ENCODE measurements at places on chromosomes 4 and X. TPM values are rescaled to one million over a fixed set of nuclear protein-coding genes. Genes with fewer than 3 reads are reported as not detected.

DNA sequence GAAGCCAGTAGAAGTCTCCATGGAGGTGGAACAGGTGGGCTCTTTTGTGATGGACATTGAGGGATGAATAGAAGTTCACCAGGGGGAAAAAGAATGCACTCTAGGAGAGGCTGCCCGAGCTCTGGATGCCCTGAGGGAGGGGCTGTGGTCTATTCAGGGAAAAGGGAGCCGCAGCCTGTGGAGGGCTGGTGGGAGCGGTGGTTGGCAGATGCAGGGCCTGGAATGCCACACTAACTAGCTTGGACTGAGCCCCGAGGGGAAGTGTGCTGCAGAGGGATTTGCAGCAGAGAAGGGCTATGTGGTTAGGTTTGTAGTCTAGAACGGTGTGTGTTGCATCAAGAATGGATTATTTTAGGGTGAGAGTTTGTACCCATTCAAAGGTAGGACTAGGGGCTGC lies 29.5 kb upstream of the PSAPL1 start:
- DNase-seq, result no peak

- no peak for DNase-seq
These were observed 157.5 kb upstream of the ANKRD50 start for GRCh38 chr4:124869961-124870495.

- no peak for DNase-seq
These were observed 3.0 kb downstream of the PCGF3 start for GRCh38 chr4:708631-708933.

- no peak for DNase-seq
These were observed 28.6 kb downstream of the AFAP1 start for GRCh38 chr4:7910952-7911578.

GRCh38 chr4:188198982-188199792 lies 59.9 kb downstream of the TRIML1 start:
- no peak for DNase-seq

DNA sequence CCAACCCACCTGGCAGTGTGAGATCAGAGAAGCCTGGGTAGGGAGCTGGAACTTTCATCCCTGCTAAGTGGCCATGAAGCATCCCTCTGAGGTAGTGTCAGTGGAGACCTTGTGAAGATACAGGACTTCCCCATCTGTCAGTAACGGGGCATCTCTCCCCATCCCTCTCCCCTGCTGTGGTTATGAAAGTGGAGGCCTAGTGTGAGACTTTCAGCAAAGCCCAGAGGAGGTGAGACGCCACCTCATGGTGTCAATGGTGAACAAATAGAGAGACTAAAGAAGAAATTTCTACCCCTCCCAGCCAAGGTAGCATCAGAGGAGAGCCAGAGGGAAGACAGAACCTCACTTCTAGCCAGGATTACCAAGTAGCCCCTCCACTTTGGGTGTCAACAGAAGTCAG lies 150.2 kb downstream of the VEGFC start:
- DNase-seq, result no peak

DNA sequence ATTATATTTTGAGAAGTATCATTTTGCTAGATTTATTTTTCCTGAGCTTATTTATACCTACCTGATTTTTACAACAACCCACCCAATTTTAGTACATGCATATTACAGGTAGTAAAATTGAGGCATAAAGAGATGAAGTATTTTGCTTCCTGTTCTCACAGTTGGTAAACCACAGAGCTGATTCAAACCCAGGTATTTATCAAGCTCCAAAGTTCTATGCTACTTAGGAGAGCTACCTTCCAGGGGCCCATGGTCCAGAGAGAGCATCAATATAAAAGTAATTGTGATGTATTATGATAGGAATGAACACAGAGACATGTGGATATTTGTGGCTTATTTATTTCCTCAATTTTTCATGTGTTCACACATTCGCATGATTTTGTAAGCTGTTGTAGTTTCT lies 20.2 kb upstream of the GBA3 start:
- no peak for DNase-seq

DNA sequence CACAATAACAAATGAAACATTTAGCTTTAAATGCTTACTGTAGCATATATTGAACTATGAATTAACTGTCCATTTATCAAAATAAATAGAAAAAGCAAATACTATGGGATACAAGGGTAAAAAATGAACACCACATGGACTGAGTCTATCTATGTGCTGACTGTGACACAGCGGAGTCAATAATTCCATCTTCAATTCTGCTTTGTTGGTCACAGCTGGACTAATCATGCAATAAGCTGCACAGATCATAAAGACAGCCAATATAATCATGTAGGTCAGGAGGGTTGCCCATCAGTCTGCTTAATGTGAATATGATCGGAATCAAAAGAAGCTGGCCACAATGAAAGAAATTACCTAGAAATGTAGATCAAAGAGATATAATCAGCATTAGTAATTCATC lies 95.7 kb upstream of the FAM47A start:
- no peak for DNase-seq

GRCh38 chrX:40835526-40835925 lies 100.2 kb upstream of the MED14 start:
- DNase-seq, result no peak

GRCh38 chr4:742742-743311 lies 37.2 kb downstream of the PCGF3 start:
- DNase-seq, result peak; percentile 72

DNA sequence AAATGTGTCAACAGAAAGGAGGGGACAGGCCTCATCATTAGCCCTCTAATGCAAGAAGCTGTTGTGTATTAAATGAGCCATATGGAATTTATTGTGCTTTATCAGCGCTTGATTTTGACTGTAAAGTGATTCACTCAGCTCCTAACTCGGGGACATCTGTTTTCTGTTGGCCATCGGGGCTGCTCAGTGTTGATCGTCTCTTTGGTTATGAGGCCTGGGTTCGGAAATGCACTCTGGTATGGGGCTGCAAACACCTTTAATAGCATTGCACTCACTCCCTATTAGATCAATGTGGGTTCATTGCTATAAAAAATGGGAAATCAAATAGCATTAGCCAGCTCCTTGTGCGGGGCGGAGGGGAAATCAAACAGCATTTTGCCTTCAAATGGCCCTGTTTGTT lies 6.4 kb downstream of the ARX start:
- no peak for DNase-seq

DNA sequence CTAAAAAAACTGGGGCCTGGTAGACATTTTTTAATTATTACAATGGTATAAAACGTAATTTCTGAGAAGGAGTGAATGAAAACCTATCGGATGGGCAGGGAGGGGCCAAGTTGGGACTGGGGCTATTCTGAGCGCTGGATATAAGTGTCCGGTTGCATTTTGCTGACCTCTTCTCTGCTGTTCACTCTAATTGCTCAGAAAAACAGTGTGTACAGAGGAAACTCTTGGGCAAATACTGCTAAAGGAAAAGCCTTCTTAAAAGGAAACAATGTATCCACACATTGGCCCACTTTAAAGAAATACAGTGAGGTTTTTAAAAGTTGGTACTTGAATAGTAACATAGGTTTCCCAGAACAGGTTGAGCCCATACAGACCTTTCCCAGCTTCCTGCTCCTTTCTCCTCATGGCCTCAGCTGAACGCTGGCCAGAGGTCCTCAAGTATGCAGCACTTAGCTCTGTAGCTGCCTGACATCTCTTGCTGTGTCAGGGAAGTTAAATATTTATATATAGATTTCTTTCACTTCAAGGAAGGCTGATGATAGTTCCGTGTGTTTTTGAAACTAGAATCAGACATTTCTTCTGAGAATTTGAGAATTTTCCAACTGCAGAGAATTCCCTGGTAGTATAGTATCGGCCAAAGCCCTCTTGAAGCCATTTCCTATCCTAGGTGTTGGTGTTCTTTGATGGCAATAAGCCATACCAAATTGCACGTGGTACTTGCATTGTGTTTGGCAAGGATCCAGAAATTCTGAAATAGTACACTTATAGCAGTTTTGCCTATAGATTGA lies 97.1 kb upstream of the SLC4A4 start:
- DNase-seq, result no peak

DNA sequence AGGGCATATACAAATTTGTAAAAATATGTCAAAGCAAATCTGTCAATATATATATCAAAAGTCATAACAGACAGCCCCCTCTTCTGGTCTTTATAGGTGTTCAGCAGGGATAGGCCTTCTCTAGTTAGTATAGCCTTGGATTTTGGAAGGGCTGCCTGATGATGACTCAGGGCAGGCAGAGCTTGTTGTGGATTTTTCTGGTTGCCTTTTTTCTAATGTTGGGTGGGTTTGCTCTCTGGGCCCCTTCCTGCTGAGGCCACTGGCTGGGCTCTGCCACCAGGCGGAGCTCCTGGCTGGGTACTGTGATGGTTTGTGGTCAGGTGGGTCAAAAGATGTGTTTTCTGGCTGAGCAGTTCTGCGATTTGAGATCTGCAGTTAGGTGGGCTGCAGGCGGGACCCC lies 294.2 kb downstream of the GRIA2 start:
- no peak for DNase-seq

DNA sequence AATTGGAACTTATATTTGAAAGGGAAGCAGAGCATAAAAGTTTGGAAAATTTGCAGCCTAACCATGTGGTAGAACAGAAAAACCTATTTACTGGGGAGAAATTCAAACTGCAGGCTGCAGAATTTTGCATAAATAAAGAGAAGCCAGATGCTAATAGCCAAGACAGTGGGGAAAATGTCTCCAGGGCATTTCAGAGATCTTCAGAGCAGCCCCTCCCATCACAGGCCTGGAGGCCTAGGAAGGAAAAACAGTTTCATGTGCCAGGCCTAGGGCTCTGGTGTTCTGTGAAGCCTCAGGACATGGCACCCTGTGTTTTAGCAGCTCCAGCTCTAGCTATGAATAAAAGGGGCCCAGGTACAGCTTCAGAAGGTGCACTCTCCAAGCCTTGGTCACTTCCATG lies 648.7 kb upstream of the FRG1 start:
- no peak for DNase-seq

DNA sequence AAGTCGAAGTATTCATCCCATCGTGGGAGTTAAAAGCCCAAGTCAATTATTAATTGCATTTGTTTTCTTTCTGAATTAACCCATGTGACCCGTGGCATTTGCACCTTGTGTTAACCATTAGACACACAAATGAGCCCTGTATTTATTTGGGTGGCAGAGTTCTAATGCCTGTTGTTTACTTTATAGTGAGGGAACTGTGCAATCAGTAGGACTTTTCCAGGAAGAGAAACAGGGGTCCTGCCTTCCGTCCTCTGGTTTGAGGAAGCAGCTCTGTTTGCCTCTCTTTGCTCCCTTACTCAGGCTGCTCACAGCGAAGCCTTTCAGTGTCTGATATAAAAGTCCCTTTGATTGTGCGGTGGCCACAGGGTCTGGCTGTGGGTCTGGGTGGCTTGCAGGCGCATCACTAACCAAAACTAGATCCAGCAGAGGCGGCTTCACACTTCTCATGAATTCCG lies 263.6 kb downstream of the PTTG2 start:
- DNase-seq, result peak; percentile 26

GRCh38 chrX:54208531-54208930 lies 25.5 kb upstream of the FAM120C start:
- DNase-seq, result no peak

DNA sequence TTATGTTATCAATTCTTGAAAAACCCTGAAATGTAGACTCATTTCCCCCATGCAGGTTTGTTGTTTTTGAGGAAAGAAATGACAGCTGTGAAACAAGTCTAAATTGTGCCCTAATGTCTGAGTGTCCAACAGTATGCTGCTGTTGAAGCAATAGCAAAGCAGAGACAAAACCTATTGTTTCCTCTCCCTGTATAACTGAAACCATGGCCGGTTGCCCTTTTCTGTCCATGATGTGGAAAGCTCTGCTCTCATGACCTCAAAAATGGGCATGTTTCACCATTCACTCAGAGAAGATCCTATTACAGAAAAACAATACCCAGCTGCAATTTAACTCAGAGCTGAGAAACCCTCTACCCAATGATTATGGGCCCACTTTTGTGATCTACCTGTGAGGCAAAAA lies 312.6 kb upstream of the FTHL17 start:
- DNase-seq, result no peak

DNA sequence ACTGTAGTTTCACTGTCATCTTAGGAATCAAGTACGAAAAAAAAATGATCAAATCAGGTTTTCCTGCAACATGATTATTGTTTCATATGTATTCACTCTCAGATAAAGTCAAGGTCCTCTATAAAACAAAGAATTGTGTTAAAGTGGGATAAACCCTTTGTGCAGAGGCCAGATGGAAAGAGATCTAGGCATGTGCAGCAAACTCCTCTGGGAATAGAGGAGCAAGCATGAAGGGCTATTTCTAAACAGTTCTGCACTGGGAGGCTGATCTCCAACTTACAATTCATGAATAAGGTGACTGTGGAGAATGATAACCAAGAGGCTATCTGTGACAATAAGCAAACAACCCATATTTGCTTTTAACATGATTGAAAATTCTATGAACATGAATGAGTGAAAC lies 2.4 kb upstream of the WDFY3 start:
- DNase-seq, result no peak

DNA sequence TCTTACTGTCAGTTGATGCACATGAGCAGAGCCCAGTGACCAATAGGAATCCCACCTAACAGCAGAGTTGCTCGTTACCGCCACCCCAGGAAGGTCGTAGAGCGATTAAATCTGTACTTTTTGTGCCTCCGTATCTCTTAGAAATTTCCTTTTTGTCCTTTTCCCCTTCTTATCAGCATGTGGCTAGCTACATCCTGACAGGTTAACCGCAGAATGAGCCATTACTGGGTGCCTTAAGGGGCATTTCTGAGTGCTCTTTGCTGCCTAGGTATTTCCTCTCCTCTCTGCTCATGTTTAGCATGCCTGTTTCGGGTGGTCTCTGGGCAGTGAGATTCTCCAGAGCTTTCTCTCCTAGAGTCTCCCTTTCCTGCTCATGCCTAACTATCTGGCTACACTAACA lies 530.5 kb downstream of the FAM133A start:
- no peak for DNase-seq

DNA sequence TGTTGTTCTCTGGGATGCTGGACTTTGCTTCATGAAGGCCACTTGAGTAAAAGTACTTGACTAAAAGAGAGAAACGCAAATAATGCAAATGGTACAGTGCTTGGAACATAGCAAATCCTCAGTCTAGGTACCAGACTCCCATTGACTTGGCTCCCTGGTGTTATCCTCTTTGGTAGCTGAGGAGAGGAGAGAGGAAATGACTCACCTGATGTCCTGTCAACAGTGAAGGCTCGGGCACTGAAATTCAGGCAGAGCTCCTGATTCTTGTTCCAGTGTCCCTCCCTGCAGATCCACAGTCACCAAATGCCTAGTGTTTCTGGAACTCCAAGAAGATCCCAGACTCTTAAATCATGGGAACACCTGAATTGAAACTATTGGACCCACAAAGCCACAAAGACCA lies 22.5 kb upstream of the TCEAL4 start:
- no peak for DNase-seq

ADH1C gene
- total RNA-seq, result 496 TPM

TRIM75 gene
- total RNA-seq, result not detected

CXCL10 gene
- not detected for total RNA-seq

CXCL11 gene
- not detected for total RNA-seq

MID2 gene
- total RNA-seq, result 76.6 TPM

UNC5C gene
- total RNA-seq, result 4.5 TPM

FAM47E gene
- 1.5 TPM for total RNA-seq

BMX gene
- total RNA-seq, result 2.0 TPM

SHROOM2 gene
- total RNA-seq, result 8.9 TPM

COL4A6 gene
- 0.60 TPM for total RNA-seq

MAGEE2 gene
- not detected for total RNA-seq

SLC26A1 gene
- total RNA-seq, result 1.8 TPM
